Motor neuron (in vitro differentiated cells): ENCODE measurements at places on chromosomes 2 and 18. TPM values are rescaled to one million over a fixed set of nuclear protein-coding genes. Genes with fewer than 3 reads are reported as not detected.
A peak's percentile ranks its signal among the peaks of the same experiment; 100 is the strongest.

Gene CASP10
- total RNA-seq: 1.4 and 2.7 TPM in 2 replicates

Gene RNF125
- total RNA-seq: 3.2 and 4.3 TPM in 2 replicates

Gene CYBRD1
- total RNA-seq: 1.6 and 1.7 TPM in 2 replicates

Gene FAM124B
- total RNA-seq: not detected in 2 replicates

Gene SCYGR1
- not detected in 2 replicates for total RNA-seq

Gene CCDC74A
- 2.3 and 3.9 TPM in 2 replicates for total RNA-seq

Gene CABYR
- total RNA-seq: 9.4 and 9.8 TPM in 2 replicates

Gene FOXI3
- total RNA-seq: 0.23 and 0.25 TPM in 2 replicates

GRCh38 chr2:129281791-129282530 is 697.5 kb upstream of the RAB6C start:
- no peak for ATAC-seq

- no peak for ATAC-seq
These were observed 229.8 kb downstream of the LDLRAD4 start for GRCh38 chr18:13448335-13448795.

DNA sequence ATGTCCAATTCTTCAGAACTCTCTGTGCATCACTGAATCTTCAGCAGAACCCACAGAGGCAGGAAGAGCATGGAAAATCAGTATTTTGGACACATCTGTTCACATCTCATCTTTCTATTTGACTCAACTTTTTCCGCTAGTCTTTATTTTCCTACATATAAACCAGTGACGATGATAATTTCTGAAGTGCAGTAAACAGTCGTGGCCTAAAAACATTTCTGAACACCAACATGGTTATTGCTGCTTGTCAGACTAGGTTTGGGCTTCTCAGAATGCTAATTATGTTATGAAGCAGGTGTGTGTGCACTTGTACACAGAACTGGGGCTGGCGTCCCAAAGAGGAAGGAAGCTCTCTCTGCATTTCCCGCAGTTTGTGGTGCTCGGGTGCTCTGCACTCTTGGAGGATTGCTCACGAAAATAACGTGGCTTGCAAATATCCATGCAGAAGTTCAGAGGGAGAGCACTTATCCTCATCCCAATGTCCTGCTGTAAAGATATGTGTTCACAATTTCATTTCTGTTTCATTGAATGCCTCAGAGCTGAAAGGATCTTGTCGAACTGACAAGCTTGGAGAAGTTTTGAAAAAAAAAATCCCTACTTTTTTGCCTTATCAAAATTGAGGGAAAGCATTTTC is 50.8 kb downstream of the EDAR start:
- no peak for ATAC-seq

- peak; percentile 31 for ATAC-seq
These were observed 208.4 kb upstream of the COL3A1 start for GRCh38 chr2:188765522-188766470.

GRCh38 chr2:72414137-72414760 is 266.6 kb upstream of the CYP26B1 start:
- ATAC-seq: no peak

DNA sequence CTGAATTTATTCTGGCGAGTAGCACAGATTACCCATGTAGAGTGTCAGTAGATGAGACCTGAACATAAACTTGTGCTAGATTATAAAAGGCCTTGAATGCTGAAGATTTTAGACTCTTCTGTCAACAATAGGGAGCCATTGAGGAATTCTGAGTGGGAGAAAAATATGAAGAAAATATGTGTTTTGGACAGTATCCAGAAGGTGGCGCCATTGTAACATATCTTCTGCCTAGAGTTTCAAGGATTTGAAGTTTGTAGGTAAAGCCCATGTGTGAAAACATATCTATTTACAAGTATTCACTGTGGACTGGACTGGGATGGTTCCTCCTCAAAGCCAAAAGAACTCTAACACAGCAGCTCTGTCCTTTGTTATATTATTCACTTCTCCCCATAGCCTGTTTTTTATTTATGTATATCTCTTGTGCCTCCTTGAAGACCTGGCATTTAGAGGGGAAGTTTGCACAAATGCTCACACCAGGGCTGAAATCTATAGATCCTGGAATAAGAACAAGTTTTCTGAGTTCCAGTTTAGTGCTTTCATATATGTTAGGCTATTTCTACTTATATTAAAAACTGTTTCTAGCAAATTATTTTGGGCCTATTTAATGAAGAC is 124.9 kb downstream of the RDH14 start:
- peak; percentile 44 for ATAC-seq

DNA sequence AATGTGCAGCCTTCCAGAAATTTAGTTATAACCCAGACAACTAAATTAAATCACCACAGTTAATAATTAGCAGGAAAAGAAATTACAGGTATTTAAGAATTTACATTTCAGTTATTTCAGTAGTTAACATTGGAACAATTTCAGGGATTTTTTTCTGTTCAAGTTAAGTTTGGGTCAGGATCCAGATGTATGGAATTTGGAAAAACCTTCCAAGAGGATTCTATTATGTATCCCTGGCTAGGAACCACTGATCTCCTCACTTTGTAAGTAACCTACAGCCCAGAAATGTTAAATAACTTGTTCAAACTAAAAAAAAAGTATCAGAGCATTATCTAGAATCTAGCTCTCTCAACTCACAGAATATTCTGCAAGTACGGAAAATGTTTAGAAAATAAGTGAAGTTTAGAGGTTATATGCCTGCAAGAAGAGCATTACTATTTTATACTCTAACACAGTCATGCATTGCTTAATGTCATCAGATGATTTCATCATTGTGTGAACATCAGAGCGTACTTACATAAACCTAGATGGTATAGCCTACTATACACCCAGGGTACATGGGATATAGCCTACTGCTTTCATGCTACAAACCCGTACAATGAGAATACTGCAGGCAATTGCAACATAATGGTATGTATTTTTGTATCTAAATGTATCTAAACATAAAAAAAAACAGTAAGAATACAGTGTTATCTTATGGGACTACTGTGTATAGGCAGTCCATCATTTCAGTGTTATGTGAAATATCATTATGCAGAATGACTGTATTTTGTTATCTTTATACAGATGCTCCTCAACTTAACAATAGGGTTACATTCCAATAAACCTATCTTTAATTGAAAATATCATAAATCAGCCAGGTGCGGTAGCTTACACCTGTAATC is 6.1 kb downstream of the NCKAP1 start:
- no peak for ATAC-seq

GRCh38 chr18:25284281-25284680 is 67.7 kb downstream of the ZNF521 start:
- no peak for ATAC-seq

DNA sequence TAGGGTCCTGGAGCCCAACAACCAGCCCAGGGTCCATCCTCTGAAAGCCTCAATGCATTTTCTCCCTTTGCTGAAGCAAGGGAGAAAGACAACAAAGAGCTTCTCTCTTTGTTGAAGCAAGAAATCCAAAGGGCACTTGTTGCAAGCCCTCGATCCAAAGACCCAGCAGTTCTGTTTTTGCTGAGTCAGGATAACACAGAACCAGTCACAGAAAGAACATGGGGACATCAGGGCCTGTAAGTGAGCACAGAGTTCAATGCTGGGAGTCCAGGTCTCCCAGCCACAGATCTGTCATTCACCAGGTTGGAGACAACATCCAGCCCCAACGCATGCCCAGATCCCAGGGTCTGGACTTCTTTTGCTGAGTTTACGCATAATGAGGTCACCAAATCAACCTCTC is 315.8 kb upstream of the KLHL29 start:
- ATAC-seq: no peak

DNA sequence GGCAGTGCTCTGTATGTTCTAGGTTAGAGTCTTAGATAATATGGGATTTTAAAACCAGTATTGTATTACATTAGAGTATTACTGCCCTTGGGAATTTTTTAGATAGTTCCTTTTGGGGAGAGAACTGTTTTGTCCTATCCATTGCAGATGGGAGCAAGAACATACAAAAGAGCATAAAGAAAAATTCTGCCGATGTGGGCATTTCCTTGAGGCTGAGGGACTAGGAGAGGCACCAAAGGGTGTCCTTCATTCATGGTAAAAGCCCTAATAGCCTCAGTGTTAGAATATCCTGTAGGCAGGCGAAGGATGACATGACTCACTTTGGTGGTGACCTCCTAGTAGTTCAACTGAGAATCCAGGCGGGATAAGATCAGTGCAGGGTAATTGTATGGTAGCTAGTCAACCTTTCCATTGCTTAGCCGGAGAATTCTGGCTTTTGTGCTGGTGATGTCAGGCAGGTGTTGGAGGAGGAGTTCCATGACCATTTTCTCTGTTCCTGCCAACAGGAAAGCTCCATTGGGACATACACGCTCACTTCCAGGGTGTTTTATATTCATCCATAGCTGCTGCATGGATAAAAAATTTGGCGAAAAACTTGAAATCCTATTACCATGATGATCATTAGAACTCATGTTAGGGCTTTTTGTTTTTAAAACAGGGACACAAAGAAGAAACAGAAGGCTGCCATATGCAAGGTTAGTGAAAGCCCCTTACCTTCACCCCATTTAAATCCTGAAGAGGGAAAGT is 28.1 kb downstream of the EPAS1 start:
- ATAC-seq: peak; percentile 36

GRCh38 chr2:120734930-120735651 is 577 bp upstream of the GLI2 start:
- peak; percentile 8 for ATAC-seq

- ATAC-seq: no peak
These were observed 40.8 kb downstream of the RNF152 start for GRCh38 chr18:61851940-61852451.

DNA sequence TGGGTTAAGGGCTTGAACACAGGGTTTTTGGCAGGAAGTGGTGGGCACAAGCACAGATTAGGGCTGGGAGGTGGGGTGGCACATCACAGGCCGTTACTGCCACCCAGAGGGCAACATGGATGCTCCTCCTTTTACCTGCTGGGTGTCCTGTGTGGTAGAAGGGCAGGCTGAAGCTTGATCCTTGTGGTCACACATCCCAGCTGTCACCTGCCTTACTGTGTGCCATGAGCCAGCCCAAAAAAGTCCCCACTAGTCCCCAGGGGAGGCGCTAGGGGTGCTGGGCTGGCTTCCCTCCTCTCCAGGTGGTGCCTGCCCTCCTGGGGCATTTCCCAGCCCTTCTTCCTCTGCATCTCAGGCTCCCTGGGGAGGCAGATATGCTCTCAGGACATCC is 50.5 kb upstream of the ALPP start:
- ATAC-seq: no peak

DNA sequence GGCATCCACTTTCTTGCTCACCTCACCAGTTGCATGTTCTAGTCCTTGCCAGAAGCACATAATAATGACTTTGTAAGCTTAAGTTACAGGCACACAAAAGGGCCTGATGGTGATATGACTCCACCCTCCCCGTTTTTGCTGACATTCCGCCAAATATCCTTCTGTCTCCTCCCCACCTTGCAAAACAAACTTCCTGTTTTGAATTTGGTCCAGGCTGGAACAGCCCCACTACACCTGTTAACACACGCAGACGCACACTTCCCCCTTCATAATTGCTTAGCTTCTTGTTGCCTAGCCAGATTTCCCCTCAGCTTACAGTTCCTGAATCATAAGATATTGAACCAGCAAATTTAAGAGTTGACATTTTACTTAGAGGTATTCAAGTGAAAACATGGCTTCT is at the start of gene MGAT5:
MGAT5 (plus strand) TSS at position 269 of the 400 bp plus-strand sequence. CDS start 332 bp downstream, outside the sequence.
- ATAC-seq: no peak

DNA sequence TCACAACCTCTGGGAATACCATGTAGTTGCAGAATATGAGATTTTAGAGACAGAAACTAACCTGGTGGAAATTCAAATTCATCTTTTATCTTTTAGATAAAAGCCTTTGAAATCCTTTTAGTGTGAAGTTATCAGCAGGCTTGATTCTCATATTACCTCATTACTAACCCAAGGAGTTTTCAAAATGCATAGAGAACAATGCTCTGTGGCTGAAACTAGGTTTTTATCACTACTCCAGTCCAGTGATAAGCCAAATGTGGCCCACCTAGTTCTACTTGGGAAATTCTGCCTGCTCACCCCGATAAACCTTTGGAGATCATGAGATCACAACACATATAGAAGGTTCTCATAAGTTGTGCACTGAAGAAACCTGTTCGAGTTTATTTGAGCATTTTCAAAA is 121.7 kb downstream of the MMADHC start:
- no peak for ATAC-seq

- no peak for ATAC-seq
These were observed 137.6 kb upstream of the SPATS2L start for GRCh38 chr2:200168641-200169555.

DNA sequence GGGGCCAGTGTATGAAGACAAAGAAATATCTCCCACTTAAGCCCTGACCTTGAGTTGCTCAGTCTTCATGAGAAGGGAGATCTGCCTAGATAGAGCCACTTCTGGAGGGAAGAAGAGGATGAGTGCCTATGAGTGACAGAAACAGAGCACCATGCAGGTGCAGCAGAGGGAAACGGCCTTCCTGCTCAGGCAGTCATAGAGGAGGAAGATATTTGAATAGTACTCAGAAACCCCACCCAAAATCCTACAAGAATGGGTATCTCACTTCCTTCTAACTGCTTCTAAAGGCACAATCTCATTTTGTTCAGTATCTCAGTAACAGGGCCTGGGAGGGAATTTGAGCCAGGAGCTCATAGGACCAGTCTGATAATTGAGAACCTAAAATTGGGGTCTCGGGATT is 339.3 kb downstream of the ALK start:
- ATAC-seq: no peak

DNA sequence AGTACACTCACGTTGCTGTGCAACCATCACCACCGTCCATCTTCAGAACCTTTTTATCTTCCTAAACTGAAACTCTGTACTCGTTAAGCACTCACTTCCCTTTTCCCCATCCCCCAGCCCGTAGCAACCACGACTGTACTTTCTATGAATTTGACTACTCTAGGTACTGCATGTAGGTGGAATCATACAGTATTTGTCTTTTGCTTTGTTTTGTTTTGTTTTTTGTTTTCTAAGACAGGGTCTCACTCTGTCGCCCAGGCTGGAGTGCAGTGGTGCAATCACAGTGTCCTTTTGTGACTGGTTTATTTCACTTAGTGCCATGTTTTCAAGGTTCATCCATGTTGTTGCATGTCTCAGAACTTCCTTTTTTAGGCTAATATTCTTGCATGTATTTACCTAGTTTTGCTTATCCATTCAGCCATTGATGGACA is 7.0 kb upstream of the TYMS start:
- ATAC-seq: no peak

DNA sequence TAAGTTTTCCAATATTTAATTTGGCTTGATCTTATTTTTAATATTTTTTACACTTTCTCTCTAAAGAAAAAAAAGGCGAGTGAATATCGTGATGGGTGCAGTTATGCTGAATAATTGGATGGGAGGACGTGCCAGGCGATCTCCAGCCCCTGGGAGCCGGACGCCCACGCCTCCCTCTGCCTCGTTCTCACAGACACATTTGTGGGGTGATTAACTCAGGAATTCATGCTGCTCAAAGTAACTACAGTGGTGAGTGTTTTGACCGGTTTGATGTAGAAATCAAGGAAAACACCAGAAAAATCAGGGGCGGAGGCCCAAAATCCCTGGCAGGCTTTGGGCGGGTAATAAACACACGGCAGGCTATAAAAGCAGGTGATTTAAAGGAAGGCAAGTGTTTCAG is 736.8 kb upstream of the SALL3 start:
- ATAC-seq: no peak

DNA sequence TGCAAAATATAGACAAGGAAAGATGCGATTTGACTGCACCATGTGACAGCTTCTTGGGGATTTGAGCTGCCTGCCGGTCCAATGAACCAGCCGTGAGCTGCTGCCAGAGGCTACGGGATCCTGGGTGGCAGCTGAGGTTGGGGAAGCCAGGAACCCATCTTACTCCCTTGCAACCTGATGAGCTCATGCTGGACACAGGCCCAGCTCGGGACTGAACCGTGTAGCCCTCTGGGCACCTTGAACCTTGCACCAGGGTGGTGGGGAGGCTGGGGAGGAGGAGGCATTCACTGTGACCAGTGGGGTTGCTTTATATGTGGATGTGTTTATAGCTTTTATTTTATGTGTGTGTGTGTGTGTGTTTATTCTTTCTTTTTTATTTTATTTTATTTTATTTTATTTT is 9.1 kb downstream of the ALPI start:
- ATAC-seq: no peak
